ENCODE measurements at places on chromosomes 1 and 21.

DNA sequence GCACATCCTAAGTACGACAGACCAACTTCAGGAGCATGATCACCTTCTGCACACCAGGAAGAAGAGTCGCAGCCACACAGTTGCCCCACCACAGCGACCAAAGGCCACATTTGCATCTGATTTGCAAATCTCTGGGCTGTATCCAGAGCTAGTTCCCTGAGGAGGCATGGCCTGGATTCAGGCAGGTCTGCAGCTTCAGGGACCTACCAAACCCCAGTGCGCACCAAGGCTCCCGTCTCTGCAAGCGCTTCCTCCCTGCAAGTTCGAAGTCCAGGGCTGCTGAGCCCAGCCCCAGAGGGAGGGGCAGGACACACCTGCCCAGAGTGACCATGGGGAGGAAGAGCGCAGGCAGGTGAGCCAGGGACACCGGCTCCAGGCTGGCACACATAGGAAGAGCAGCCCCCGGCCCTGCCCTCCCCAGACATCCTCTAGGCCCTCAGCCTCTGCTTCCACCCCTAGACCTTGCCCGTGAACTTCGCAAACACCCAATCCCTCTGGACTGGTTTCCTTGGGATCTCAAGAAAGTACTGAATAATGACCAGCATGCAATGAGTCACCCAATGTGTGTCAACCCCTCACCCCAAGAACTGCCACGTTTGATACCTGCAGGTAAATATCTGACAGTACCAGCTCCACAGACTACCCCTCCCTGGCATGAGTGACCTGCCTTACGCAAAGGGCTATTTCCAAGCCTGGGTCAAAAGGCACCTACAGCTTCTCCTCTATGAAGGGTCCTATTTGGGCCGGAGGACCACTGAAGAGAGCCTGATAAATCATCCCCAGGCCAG is 36.8 kb downstream of the CASZ1 start:
- DNase-seq: peak; percentile 55

DNA sequence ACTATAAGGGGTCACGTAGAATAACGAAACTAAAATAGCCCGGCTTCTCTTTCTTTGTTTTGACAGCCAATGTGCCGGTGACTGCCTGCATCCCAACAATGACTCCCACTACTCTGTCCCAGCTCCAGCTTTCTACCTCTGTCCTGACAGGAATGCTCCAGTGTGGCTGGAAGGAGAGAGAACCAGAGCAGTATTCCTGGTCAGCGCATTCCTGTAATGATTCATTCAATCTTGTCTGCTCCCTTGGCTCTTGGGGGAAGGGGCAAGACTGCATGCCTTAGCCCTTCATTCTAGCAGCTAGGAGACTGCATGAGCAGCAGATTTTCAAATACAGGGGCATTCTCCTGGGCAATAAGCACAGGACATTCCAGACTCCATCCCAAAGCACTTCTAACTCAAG is 132.1 kb upstream of the PRMT6 start:
- DNase-seq: no peak

GRCh38 chr1:47367651-47368050 is 34.1 kb downstream of the CMPK1 start:
- no peak for DNase-seq

GRCh38 chr1:170959385-170959784 is 24.1 kb downstream of the MROH9 start:
- no peak for DNase-seq

DNA sequence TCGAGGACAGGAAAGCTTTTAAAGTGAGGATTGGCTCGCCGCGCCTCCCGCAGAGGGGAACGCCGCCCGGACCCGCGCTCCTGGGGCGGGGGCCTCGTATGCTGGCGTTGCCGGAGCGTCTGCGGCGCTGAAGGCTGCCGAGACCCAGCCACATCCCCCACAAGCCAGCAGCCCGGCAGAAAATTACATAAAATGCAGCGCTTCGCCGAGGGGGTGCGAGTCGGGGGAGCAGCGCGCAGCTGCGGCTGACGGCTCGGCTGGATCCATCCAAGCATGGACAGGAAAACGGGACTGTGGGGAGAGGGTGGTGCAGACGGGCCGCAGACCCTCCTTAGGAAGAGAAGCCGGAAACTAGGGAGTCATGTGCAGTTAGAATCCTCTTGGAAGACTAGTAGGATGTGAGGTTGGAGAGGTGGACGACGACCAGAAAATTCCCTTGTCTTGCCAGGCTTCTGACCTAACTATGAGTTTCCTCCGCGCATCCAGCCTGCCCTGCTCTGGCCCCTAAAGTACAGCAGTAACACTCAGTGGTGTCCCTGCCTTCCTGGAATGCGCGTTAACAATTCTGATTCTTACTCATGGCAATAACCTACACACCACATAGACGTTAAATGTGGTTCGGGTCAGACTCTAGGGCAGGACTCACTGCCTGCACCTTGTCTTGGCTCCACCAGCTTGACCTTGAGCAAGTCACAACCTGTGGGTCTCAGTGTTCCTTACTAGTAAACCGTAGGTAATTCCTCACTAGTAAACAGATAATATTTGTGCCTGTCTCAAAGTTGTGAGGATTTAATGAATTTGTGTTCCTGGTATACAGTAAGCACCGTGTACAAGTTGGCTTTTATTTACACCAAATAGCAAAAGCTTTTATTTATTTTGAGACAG is 953 bp upstream of the BRWD1 start:
- DNase-seq: peak; percentile 16

DNA sequence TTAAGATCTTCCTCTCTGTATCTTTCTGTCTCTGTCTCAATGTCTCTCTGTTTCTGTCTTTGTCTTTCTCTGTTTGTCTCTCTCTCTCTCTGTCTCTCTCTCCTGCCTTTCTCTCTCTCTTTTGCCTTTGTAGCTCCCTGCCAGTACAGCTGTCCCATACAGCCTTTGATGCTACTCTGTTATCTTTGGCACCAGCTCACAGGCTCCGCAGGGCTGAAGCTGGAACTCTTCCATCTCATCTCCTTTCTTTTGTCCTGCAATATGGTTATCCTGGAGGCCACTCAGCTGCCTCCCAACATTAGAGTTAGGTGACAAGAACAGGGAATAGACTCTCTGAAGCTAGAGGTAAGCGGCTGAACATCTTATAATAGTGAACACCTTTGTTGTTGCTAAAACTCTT is 354.3 kb upstream of the NEGR1 start:
- DNase-seq: no peak

- no peak for DNase-seq
These were observed 3.5 kb downstream of the SLAMF7 start for GRCh38 chr1:160742428-160743127.

DNA sequence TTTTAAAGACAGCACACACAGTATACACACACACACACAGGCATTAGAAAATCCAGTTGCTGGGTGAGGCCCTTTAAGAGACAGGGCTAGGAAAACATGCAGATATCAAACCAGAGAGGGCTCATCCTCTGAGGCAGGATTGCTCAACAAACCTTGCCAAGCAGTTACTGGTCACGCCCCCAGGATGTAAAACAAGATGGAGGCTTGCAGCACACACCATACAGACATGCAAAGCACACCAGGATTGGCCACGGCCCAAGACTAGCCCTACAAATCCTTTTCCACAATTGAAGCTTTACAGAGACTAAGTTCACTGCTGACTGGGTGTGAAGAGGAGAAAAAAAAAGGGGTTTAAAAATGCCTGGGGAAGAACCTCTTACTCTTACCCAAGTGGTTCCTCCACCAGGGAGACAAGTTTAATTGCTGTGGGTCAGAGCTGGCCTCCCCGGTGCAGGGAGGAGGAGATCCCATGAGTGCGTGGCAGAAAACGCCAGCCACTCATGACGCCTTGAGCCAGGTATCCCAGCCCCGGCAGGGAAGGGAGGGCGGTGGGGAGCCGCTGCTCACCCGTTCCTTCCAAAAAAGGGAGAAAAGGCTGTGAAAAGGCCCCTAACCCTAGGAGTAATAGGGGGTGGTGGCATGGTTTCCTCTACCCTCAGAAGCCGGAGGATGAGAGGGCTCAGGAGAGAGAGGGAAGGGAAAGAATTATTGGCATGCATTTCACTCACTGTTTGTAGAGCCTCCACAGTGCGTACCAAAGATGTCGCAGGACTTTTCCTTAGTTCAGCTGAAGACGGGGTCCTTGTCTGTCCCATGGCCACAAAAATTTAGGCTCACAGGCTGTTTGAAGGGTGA is 594.6 kb upstream of the ZP4 start:
- peak; percentile 56 for DNase-seq

Data from Calu3 (cell line).